ENCODE measurements at places on chromosomes 5 and 9.

GRCh38 chr5:180975338-180975737 is 13.3 kb upstream of the BTNL3 start:
- no peak for DNase-seq

GRCh38 chr9:109482391-109482916 is 15.7 kb downstream of the PTPN3 start:
- DNase-seq: no peak

DNA sequence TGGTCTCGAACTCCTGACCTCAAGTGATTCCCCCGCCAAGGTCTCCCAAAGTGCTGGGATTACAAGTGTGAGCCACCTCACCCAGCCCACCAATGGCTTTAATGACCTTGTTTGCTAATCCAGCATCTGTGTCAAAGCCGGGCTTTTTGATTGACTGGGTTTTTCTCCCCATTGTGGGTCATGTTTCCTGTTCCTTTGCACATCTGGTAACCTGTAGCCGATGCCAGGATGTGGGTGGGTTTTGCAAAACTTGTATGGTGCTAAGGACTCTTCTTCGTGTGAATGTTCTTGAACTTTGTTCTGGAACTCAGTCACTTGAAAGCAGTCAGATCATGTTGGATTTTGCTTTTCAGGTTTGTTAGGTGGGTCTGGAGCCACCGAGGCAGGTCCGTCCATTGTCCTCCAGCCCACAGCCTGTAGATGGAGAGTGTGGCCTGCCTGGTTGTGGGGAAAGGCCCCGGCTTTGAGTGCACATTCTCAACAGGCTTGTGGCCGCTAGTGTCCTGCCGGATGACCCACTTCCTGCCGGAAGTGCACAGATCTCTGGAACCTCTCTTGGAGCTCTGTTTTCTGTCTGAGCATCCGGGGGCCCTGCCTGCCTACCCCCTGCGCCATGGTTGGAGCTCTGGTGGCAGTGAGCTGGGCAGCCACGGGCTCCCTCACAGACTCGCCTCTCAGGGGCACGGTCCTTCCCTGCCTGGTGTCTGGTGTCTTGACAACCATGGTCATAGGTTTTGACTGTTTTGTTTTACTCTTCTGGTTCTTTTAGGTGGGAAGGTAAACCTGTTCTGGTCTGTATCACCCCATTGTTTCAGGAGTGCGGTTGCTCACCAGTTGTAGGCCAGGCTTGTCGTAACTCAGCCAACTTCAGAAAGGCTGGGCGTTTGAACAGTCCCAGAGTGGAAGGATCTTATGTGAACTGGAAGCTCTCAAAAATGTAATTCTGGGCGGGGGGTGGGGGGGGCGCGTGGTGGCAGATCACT is 69.6 kb upstream of the CACNA1B start:
- peak; percentile 27 for DNase-seq

DNA sequence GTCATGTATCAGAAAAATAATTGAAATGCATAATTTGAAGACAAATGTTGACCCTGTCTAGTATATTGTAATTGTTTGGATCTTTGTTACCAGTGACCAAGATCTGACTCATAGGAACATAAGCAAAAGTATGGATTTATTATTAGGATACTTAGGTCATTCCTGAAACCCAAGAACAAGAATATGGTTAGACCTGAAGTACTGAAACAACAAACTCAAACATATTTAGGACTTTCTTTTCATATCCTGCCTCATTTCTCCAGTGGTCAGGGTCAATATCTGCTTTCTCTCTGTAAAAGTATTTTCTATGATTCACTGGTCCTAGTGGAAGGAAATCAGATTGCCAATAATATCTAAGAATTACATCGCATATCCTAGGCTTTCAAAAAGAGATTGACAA is 1937.1 kb upstream of the WWC1 start:
- no peak for DNase-seq

GRCh38 chr9:2726650-2727340 is 9.5 kb downstream of the KCNV2 start:
- no peak for DNase-seq

GRCh38 chr5:30001826-30002225 is 1191.7 kb upstream of the CDH6 start:
- DNase-seq: no peak

DNA sequence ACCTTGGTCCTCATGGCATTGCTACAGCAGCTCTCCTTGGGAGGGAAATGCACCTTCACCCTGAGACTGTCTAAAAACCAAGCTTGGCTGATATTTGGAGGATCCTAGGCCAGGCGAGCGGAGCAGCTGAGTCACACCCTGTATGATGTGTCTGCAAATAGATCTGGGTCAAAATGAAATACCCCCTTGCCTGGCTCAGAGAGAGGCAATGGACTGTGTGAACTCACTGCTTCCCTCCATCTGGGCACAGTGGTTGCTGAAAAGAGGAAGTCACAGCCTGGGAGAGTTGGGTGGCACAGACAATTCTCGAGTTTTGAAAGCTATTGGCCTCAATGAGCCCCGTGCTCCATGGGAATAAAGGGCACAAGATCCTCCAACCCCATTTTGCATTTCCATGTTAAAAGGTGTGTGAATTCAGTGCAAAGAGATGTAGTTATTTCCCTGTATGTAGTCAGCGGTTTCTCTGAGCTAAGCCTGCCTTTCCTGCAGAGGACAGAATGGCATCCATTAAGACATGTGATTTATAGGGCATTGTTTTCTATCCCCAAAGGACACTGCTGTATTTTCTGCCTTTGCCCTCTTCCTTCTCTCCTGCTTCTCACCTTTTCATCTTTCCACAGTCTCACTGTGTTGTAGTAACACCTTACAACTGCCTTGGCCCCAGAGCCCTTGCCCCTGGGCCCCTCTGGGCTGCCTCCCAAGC is 177.2 kb downstream of the GADD45G start:
- no peak for DNase-seq

GRCh38 chr9:9352877-9353481 is 1259.8 kb downstream of the PTPRD start:
- no peak for DNase-seq

- no peak for DNase-seq
Measured at GRCh38 chr9:137804908-137805630, 72.5 kb upstream of the CACNA1B start.

GRCh38 chr5:42951293-42951840 is 88.8 kb downstream of the ANXA2R start:
- DNase-seq: peak; percentile 87

DNA sequence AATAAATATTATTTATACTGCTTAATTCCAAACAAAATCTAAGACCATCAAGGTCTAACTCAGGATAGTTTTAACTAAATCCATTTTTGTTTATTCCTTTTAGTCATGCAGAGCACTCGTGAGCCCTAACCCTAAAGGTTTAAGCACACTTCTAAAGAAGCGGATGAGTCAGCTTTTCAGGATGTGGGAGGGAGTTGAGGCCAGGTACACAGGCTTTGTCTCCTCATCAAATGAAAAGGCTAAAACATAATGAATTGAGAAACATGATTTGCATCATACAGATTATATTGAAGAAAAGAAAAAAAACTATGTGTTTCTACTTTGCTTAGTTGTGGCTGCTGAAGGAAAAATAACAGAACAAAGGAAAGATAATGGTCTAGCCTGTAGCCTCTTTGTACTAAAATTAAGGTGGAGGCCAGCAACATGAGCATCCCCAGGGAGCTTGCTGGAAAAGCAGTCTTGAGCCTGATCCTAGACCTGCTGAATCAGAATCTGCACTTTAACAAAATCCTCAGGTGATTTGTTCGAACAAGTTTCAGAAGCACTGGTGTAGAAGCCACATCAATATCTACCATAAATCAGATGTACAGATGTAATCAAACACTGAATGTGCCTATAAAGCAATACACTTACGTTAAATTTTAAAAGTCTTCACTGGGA is 21.1 kb upstream of the ISCA1 start:
- DNase-seq: peak; percentile 46

GRCh38 chr5:2165203-2165602 is 282.5 kb upstream of the IRX4 start:
- no peak for DNase-seq

- DNase-seq: no peak
Measured at GRCh38 chr5:163005949-163006348, 431.4 kb upstream of the CCNG1 start.

DNA sequence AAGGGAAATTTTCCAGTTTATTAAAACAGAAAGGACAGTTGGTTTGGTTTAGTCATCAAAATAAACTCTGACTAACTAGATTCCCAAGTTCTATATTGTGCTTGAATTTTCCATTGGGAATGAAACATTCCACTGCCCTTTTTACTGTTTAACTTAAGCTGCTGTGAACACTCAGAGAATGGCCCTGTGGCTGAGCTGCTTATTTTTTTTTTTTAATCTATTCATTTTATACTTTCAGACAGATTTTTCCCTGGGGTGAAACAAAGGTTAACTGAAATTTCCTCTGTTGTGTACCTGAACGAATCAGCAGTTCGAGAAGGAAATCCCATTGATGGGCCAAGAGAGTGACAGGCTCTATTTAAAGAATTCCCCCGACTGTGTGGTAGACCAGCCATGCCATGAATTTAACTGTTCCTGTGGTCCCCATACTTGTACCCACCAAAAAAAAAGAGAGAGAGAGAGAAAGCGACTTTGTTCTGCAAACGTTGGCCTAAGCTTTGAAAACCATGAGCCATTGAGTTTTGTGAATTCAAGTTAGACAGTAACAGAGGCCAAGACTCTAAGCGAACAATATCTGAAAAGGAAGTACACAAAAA is 138.7 kb upstream of the GRHPR start:
- no peak for DNase-seq

DNA sequence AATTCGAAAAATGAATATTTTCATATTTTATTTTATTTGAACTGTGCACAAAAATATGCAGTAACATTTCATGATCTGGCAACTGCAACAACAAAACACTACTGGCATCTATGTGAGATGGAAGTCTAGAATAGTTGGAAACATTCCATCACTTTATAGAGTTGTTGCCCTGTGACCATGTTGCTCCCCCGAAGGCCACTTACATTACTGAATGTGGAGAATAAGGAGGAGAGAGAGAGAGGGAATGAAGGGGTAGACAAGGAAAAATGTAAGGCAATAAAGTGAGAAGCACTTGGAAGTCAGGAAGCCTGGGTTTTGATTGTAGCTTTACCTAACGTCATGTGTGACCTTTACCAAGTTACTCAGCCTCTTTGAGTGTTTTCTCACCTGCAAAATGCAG is 437.2 kb upstream of the EDIL3 start:
- DNase-seq: no peak

- DNase-seq: no peak
Measured at GRCh38 chr5:169307646-169308045, 6.7 kb upstream of the SLIT3 start.

DNA sequence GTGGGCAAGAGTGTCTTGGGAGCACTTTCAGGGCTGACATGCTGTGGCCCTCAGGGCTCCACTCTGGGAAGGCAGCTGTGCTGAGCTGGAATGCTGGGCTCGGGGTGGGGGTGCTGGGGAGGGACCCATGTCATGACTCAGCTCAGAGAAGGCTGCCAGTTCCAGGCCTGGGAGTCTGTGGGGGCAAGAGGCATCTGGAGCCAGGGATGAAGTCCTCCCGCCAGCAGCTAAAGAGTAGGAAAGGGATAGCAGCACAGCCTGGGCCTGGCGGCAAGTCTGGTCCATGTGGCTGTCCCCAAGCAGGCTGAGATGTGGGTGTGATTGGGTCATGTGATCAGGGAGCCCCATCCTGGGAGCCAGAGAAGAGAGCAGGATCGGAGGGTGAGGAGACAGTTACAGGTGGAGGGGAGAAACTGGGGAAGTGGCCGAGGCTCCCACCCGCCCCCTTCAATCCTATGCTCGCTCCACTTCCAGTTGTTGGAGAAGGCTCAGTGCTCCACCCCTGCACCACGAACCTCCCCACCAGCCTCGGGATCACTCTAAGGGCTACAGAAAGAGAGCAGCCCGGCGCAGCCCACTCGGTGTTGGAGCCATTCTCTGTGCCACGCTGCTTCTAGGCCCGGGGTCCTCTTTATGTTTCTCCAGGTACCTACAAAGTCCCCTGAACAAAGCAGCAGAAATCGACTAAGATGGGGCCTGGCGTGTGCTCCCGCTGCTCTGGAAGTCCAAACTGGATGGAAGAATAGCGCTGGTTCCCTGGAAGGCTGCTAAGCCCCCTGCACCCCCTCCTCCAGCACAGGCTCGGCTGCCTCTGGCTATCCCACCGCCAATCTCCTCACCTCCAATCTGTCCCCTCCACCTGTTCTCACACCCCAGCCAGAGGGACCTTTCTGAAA is 12.0 kb downstream of the PDGFRB start:
- no peak for DNase-seq

DNA sequence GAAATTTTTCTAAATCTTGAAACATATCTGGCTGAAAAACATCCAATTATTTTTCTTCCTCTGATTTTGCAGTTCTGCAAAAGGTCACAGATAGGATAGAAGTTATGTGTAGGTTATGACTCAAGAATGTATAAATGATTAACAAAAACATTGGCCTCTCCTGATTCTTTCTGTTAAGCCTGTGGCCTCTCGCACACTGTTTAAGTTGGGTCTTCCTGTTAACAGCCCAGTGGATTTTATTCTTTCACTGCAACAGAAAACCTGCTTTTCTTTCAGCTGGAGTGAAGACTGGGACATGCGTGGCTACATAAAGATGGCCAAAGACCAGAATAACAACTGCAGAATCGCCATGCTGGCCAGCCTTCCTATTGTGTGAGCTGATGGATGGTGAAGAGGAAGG is 17.1 kb upstream of the SPATA31E1 start:
- DNase-seq: no peak

DNA sequence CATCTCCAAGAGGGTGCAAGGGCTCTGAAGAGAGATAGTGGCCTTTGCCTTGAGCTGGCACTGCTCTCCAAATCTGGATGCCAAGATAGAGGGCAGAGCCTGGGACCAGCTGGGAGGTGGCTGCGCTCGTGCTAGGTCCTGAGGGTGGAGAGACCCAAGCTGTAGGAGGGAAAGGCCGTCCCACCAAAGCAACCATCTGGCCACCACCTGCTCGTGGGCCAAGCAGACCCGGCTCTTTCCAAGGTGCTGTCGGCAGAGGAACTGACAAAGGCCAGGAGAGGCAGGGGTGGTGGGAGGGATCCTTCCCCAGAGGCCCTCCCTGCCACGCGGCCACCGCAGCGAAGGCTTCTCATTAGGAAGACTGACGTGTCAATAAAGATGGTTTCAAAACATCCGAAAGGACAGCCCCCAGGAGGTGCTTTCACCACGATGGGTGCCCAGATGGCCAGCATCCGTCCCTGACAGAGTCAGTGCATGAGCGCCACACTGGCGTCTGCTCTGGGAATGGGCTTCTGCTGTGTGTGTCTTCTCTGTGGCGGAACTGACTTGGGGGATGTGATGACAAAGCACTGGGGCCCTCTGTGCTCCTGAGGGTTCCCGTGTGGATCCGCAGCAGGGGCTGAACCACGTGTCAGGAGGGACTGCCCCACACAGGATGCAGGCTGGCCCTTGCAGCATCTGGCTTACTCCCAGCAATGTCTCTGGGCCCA is 213.5 kb downstream of the FANCC start:
- no peak for DNase-seq
